ENCODE measurements at places on chromosomes 1 and 21.
A peak's percentile ranks its signal among the peaks of the same experiment; 100 is the strongest.

DNA sequence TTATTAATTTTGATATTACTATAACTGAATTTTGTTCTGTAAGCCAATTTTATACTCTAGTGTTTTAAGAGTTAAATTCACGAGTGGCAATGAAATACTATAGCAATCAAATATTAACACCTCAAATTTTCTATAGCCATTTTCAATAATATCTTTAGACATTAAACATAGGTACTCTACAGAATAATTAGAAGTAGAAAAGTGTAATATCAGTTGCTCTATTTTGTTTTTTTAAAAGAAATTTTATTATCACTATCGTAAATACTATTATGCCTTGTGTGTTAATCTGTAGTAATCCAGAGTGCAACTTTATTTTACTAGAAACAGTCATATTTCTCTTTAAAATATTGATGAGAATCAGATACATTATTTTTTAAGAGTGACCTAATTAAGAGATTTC is 691.2 kb downstream of the USP25 start:
- DNase-seq: no peak

- DNase-seq: no peak
Observed at GRCh38 chr1:111961016-111961415, 28.5 kb downstream of the KCND3 start.

GRCh38 chr1:71862756-71863155 is 419.6 kb downstream of the NEGR1 start:
- no peak for DNase-seq

DNA sequence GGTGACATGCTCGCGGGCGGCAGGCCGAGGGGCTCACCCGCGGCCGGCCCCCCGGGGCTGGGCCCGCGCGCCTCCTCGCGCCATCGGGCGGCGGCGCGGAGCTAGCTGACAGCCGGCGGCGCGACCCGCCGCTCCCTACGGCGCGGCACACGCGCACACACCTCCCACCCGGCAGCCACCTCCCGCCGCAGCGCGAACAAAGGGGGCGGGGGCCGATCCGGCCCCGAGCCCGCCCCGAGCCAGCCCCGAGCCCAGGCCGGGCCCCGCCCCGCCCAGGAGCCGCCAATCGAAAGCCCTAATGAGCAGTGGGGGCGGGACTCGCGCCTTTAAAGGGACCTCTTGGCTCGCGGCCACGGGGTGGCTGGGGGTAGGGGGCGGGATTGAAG is at the start of gene KIF21B:
Gene KIF21B, minus strand, starts transcription at position 198 of the 386 bp plus-strand sequence. CDS start 331 bp downstream, outside the sequence.
- DNase-seq: peak; percentile 74

DNA sequence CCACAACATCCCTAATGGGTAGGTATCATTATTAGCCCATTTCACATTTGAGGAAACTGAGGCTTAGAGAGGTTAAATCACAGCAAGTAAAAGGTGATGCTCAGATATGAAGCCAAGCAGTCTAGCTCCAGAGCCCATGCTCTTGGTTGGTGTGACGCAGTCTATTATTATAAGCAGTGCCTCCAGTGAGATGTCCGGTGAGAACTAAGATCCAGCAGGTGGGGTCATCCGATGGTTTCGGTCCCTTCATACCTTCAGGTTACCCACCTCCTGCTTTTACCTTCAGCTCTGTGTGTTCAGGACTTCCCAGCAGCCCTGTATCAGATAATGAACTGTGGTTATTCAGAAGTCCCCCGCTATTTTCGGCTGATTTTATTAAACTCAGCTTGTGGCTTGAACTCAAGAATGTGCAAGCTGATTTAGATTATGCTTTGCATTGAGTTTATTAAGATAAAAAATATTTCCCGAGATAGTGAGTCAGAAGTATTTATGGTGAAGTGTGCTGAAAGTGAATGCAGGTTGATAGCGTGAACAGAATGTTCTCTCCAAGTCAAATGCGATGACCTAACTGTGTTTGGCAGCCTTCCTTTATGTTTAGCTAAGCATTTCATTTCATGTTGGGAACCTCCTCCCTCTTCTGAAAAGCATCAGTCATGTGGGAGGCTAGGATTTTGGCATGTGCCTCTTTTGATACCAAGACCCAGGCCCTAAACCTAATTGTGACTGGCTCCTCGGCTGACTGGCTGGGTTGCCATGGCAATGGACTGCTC is 160.9 kb upstream of the UBE2U start:
- no peak for DNase-seq

GRCh38 chr1:176949033-176949662 is 215.4 kb downstream of the ASTN1 start:
- DNase-seq: no peak

DNA sequence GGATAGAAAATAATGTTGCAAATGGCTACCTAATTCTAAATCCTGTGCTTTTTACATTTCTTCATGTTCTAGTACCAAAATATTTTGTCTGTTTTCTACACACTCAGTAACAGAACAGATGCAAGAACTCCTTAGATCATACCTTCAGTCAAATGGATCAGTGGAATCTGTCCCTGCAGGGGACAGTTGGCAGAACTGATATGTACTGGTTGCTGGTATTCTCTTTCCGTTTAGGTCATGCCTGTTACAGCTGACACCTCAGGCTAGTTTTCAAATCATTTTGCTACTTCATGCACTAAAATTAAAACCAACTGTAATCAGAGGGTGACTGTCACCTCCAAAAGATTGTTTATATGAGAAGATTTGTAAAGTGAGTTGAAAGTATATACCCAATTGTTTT is 109.2 kb downstream of the TNNI3K start:
- DNase-seq: no peak

- no peak for DNase-seq
Observed at GRCh38 chr1:156523801-156524480, 23.4 kb upstream of the MEF2D start.

- DNase-seq: no peak
Observed at GRCh38 chr1:40353082-40353481, 20.4 kb upstream of the SMAP2 start.

GRCh38 chr1:159939678-159940002 is 5.8 kb downstream of the IGSF9 start:
- DNase-seq: no peak

DNA sequence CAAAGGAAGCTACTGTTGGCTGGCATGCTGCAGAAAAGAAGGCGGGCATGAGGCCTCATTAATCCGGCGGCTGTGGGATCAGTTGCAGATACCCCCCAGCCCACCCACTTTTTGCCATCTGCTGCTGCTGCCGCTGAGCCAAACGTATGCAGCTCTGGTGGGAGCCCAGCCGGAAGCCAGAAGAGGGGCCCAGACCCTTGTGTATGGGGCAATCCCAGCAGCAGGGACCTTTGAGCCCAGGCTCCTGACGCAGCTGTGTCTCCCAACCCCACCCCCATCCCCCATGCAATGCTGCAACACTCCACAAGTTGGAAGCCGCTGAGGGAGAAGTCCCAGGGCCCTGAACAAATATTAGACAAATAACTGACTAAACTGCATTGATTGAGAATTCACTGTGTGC is 106.0 kb downstream of the ELAVL4 start:
- no peak for DNase-seq

- no peak for DNase-seq
Observed at GRCh38 chr1:220189750-220190347, 82.4 kb downstream of the RAB3GAP2 start.

DNA sequence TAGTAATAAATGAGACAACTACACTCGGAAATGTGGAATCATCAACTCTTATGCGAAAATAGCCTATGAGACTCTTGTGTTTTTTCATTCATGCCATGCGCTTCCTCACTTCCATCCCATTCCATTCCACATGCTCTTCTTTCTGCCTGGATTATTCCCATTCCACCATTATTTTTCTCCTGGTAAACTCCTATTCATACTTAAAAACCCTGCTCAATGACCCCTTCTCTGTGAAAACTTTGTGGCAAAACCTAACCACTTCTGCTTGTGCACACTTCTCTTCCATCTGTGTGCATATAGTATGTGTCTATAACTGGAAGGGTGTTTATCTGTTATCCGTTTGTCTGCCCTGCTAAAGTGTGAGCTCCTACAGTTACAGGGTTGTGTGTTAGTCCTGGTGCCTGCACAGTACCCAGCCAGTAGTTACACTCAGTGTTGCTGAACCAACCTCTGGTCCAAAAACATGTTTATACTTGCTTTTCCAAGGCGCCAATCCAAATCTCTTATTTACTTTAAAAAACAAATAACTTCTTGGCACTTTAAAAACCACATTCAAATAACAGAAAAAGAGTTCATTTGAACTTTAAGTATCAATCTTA is 10.7 kb downstream of the EPHX1 start:
- no peak for DNase-seq

GRCh38 chr1:239354231-239354630 is 32.1 kb upstream of the CHRM3 start:
- DNase-seq: no peak

DNA sequence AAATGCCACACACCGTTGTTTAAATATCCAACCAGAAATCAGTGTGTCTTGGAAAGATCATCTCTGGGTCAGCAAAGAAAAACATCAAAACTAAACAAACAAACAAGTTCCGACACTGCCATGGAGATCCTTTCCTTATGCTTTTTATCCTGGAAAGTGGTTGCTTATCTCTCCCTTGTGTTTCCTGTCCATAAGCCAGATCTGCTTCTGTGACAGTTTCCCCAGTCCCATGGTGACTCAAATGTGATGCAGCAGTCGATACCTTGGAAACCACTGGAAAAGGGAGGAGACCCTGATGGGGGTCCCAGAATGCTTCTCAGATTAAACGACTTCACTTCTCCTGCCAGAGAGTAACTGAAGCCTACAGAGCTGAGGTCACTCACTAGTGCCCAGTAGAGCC is 94.7 kb downstream of the DMRTA2 start:
- DNase-seq: no peak

- DNase-seq: no peak
Observed at GRCh38 chr21:44552136-44552535, 831 bp upstream of the KRTAP10-2 start.

DNA sequence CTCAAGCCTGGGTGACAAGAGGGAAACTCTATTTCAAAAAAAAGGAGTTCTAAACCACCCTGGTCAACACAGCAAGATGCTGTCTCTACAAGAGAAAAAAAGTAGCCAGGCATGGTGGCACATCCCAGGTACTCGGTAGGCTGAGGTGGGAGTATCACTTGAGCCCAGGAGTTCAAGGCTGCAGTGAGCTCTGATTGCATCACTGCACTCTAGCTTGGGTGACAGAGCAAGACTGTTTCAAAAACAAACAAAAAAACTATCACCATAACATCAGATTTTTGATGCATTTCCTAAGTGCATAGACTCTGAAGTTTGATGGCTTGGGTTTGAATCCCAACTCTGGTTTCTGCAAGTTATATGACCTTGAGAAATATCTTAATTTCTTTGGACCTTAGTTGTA is 9.6 kb downstream of the ELOA start:
- no peak for DNase-seq

- DNase-seq: no peak
Observed at GRCh38 chr1:198686069-198686728, 47.4 kb downstream of the PTPRC start.

GRCh38 chr1:19567041-19567440 is 77.1 kb upstream of the NBL1 start:
- DNase-seq: no peak

GRCh38 chr1:99180915-99181314 is 83.4 kb upstream of the PLPPR4 start:
- no peak for DNase-seq

GRCh38 chr1:225748529-225748928 is 29.1 kb upstream of the SRP9 start:
- no peak for DNase-seq

- no peak for DNase-seq
Observed at GRCh38 chr1:39525366-39526165, 34.1 kb downstream of the BMP8A start.

GRCh38 chr1:47536646-47537118 is 98.8 kb downstream of the FOXD2 start:
- no peak for DNase-seq

- no peak for DNase-seq
Observed at GRCh38 chr1:46277658-46278373, 25.6 kb downstream of the LRRC41 start.

- DNase-seq: no peak
Observed at GRCh38 chr1:119081267-119081666, 59.2 kb downstream of the WARS2 start.

DNA sequence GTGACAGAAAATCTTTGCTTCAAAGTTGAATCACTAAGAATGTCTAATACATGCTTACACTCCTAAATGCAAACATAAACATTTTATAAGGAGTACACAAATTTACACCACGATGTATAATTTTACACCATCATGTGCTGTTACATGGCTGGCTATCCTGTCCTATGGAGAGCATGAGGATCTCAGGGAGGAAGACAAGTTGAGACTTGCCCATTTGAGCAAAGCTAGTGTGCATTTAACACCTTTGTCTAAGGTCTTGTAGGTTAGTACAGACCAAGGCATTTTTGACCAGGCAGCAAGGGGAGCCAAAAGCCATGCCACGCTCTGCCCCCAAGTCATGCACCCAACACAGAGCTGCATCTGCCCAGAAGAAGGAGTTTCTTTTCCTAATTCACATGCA is 14.5 kb upstream of the COG2 start:
- DNase-seq: no peak

DNA sequence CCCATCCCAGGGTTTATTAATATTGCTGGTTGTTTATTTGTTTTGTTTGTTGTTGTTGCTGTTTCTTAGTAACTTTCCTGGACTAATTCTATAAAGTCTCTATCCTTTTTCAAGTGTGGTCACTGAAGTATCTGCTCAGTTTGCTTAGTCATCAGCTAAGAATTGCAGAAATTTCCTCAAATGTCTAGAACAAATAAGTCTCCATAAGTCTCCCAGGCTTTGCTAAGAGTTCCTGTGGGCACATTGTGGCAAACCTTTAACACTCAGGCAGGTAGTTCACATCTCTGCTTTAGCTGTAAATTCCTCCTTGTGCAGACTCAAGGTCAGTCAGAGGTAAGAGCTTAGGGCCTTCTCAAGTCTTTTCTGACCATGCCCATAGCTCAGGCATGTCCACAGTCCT is 38.9 kb upstream of the C1orf185 start:
- no peak for DNase-seq

- DNase-seq: no peak
Observed at GRCh38 chr1:165303386-165303785, 53.1 kb downstream of the LMX1A start.

GRCh38 chr1:35062518-35063196 is 16.5 kb upstream of the ZMYM1 start:
- no peak for DNase-seq

DNA sequence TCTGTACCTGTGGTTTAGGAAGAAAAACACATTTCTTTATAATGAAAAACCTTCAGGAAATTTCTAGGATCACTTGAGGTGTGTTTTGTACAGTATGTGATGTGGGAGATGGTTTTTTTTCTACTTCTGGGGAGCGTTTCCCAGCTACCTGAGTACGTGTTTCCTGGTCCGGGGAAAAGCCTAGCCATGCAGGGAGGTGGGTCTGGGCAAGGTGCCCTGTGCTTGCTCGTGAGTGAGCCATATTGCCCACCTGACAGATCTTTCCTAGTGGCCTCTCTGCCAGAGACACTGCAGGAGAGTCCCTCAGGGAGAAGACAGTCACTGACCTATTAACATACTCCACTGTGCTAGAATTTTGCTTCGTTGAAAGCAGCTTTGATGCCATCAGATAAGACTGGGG is 41.3 kb downstream of the TRPM2 start:
- no peak for DNase-seq

GRCh38 chr1:105909811-105910210 is 1146.7 kb upstream of the PRMT6 start:
- no peak for DNase-seq

GRCh38 chr1:111161843-111162487 is 21.9 kb downstream of the CEPT1 start:
- DNase-seq: no peak

All from stimulated activated CD4-positive, alpha-beta T cell treated with anti-CD3 and anti-CD28 coated beads, Interleukin-1b, Interleukin-23, amount 100 ng/mL, for 1 hour (primary cell).